ENCODE measurements at places on chromosomes 2 and 18.
A peak's percentile ranks its signal among the peaks of the same experiment; 100 is the strongest.

DNA sequence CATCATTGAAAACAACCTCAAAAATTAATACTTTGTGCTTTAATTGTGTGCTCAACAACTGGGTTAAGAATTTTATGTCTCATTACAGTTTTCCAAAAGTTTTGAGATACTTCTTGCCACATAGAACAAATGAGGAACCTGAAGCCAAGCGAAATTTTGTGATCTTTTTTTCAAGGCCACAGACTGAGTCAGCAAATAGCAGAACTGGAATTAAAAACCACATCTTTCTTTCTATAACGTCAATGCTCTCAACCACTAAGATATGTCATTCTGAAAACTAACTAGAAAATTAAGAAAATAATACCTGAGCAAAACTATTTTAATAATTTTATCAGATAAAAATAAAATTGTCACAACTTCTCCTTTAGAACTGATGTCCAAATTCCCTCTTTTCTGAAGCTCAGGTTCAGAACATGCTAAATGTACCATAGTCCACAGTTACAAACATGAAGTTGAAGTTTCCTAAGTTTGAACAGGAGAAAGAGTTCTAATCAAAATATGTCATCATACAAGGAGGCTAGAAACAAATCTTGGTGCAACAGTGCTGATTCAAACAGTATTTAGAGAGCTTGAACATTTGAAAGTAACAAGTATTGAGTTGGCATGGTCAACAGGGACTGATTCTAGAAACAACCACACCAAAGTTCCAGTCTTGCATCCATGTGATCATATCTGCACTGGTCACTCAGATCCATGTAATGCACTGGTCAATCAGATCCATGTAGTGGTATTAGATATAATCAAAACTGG is 27.6 kb upstream of the CALCRL start:
- DNase-seq = no peak

DNA sequence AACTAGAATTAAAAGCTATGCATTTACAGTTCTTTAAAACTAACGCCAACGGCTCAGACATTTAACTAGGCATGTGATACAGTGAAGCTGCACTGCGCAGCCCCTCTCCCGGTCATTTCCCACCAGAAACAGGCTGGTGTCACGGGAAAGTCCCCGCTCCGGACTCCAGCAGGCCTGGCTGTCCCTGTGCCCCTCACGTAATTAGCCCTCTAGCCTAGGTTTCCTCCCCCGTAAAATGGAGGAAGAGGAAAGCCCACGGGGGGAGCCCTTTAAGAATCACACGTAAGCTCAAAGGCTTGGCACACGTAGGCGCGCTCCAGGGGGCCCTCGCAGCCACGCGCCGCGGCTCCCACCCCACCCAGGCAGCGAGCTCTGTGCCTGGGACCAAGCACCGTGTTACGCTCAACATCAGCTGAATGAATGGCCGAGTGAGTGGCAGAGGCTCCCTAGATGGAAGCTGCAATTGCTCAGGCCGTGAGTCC is 48.0 kb downstream of the KCNIP3 start:
- no peak for DNase-seq

- no peak for DNase-seq
Measured at GRCh38 chr2:17728210-17728609, 25.4 kb downstream of the SMC6 start.

GRCh38 chr2:231415029-231415428 is 19.5 kb downstream of the B3GNT7 start:
- DNase-seq = no peak

- no peak for DNase-seq
Measured at GRCh38 chr2:85421260-85422071, 3.0 kb downstream of the SH2D6 start.

GRCh38 chr2:11774600-11774999 is 28.2 kb downstream of the LPIN1 start:
- DNase-seq = no peak

GRCh38 chr2:220228310-220229006 is 601.0 kb downstream of the SLC4A3 start:
- no peak for DNase-seq

GRCh38 chr2:147045113-147045512 is 799.7 kb upstream of the ACVR2A start:
- DNase-seq = peak; percentile 36

DNA sequence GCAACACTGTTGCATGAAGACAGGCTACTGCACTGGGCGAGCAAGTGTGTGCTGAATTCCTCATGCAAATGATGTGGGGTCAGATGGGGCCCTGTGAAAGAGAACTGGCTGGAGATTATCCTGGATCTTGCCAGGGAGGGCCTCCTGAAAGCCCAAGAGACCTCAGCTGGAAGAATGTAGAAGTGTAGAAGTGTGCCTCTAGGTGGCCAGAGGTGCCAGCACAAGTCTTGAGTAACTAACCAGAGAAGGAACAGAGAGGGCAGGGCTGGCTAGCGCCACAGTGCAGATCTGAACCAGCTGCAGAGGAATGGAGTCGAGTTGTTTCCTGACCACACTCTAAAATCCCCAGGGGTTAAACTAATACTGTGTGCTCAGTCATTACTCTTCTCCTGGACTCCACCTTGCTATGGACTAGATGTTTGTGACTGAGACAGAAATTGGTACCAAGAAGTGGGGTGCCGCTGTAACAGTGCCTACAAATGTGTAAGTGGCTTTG is 399.3 kb downstream of the LRATD1 start:
- DNase-seq = no peak
